ENCODE measurements at places on chromosomes 12 and 14.

DNA sequence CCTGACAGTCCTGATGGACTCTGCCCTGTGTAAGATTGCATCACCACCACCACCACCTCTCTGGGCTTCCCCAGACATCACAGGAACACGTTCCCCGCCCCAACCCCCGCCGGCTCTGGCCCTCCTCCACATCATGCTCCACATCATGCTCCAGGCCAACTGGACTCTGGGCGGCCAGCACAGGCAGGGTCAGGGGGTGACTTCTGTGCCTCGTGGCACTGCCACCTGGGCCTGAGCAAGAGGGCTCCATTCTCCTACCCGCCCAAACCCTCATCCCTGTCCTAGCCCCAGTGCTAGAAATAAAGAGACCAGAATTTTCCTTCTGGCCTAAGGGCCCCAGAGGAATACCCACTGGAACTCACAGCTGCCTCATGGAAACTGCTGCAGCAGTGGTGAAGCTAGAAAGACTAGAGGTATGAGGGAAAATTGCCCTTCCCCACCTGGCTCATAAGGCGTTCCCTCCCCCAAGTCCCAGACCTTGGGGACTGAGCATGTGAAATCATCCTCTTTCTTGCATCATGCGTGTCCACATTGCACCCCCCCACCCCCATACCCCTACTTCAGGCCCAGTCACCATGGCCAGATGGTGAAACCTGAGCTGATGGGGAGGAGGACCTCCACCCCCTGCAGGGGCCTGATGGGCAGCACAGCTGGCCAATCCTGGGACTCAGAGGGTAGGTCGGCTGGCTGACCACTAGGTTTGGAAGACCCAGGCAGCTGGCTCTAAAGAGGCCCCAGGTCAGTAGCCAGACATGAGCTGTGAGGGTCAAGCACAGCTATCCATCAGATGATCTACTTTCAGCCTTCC is at the start of gene INHBE:
Gene INHBE, plus strand, starts transcription at position 742 of the 808 bp plus-strand sequence. CDS start 230 bp downstream, outside the sequence.
- no peak for DNase-seq

DNA sequence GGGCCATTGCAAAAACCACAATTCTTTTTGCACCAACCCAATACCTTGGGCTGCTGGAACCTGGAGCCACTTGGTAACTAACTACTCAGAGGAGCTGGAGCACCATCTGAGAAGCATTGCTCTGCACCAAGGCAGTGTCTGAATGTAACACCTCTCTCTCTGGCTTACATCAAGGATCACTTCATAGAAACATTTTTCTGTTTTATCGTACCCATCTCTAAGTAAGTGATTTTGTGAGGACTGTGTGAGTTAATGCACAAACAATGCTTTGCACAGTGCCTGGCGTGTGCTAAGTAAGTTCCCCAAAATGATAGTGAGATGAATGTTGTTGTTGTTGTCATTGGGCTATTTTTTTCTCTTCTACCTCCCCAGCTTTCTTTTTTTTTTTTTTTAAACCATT is 111.4 kb downstream of the ADCK1 start:
- no peak for DNase-seq

- DNase-seq, result peak; percentile 40
These were observed 15.6 kb upstream of the CALM1 start for GRCh38 chr14:90381011-90381786.

DNA sequence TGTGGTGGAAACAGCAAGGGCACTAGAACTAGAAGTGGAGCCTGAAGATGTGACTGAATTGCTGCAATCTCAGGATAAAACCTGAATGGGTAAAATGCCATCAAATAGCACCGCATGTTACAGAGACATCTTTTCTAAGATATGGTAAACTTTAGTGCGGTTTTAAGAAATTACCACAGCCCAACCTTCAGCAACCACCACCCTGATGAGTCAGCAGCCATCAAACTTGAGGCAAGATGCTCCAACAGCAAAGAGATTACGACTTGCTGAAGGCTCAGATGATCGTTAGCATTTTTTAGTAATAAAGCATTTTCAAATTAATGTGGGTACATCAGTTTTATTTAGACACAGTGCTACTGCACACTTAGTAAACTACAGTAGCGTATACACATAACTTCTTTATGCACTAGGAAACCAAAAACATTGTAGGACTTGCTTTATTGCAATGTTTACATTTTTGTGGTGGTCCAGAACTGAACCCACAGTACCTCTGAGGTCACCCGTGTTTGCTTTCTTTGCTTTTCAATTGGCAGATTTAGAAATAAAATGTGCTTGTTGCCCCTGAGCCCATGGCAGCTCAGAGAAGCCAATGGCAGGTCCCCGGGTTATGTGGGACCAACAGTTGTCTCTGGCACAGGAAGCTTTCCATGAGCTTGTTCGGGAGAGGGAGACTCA is 15.9 kb downstream of the GOLGA3 start:
- no peak for DNase-seq

GRCh38 chr14:24806061-24806678 is 172.2 kb upstream of the GZMB start:
- peak; percentile 32 for DNase-seq

- DNase-seq, result no peak
These were observed 464.1 kb downstream of the MDGA2 start for GRCh38 chr14:47211263-47211662.

- DNase-seq, result no peak
These were observed 57.6 kb downstream of the POLR3B start for GRCh38 chr12:106415134-106415533.

DNA sequence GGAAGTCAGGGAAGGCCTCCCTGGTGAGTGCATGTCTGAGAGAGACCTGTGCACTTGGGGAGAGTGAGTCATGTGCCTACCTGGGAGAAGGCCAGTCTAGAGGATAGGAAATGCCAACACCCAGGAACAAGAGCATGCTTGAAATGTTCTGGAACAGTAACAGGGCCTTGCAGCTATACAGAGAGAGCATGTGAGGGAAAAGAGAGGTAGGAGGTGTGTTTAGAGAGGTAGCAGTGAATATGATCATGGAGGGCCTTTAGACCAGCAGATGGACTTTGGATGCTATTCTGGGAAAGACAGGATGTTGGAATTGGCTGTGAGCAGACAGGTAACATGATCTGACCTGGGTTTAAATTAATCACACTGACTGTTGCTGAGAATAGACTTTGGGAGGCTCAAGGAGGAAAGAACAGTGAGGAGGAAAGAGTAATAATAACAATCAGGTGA is 1143.6 kb downstream of the FLRT2 start:
- no peak for DNase-seq

- DNase-seq, result no peak
These were observed 40.7 kb downstream of the STK38L start for GRCh38 chr12:27284751-27285150.

DNA sequence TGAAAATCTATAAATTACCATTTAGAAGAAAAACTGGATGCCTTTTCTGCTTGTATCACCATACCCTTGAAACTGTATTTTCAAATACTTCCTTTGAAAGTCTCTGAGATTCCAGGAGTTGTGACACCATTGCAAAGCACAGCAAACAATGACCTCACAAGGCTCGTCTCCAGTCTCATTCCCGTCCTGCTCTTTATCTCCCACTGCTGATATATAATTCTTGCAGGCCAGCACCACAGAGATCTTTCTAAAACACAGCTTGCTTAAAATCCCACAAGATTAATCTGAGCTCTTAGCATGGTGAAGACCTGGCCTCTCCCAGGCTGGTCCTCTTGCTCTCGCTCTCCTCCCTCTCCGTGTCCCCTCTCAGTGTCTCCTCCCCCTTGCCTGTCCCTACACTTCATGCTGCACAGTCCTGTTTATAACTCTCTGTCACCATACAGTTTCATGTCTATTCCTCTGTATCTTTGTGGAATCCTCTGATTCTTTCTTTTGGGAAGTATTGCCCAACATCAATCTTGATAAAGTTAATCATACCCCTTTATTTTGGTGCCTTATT is 51.8 kb downstream of the ZFYVE21 start:
- no peak for DNase-seq

- DNase-seq, result no peak
These were observed 87.8 kb upstream of the NCOR2 start for GRCh38 chr12:124655048-124655697.

DNA sequence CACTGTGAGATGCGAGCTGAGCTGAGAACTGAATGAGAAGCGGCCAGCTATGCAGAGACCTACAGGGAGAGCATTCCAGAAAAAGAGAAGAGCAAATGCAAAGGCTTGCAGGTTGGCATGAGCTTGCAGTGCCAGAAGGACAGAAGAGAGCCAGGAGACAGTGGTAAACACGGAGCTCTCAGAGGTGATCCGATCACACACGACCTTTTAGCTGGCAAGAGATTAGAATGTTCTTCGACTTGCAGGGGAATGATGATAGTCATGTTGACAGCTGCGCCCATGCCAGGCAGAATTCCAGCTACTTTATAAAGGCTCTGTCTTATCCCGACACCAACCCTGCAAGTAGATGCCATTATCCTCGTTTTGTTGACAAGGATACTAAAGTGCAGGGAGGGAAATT is 256.8 kb downstream of the VRK1 start:
- DNase-seq, result no peak

GRCh38 chr12:98259693-98260092 is 255.7 kb upstream of the TMPO start:
- DNase-seq, result no peak

GRCh38 chr14:100062590-100062989 is 2.6 kb upstream of the EVL start:
- DNase-seq, result no peak

GRCh38 chr12:101480849-101481248 is 5.7 kb downstream of the SPIC start:
- no peak for DNase-seq

- DNase-seq, result no peak
These were observed 4.2 kb downstream of the PPTC7 start for GRCh38 chr12:110578694-110579534.

DNA sequence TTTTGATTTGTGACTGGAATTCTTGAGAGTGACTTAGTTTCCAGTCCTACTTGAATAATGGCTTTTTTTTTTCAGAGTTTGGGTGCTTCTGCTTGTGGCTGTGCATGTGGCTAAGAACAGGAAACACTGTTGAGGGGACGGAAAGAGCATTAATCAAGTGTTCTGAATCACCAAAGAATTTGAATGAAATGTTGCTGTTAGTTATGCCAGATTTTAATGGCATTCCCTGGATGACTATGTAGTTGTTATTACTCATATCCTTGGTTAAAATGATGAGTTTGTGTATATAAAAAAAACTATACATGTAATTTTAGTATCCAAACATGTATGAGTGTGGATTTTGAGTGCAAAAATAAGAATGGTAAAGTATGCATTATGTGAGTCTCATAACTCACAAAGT is 347.9 kb downstream of the BCAT1 start:
- no peak for DNase-seq

DNA sequence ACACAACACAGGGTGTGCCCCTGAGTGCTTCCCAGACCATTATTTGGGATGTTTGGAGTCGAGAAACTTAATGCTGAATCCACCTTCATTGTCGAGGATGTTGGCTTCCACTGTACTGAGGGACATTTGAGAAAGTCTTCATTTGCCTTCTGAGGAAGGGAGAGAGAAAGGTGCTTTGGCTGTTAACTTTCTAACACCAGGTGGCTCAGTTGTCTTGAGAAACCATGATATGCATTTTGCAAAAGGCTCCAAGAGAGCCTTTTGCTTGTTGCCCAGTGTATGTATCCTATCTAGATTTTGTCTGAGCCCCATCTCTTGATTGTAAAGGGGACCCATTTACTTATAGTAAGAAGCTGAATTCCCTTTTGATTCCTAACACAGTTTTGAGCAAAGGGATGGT is 28.6 kb upstream of the NRXN3 start:
- no peak for DNase-seq

GRCh38 chr12:56591126-56591525 is 39.0 kb downstream of the BAZ2A start:
- DNase-seq, result peak; percentile 68

- no peak for DNase-seq
These were observed 136.4 kb upstream of the PRMT8 start for GRCh38 chr12:3354586-3354985.

DNA sequence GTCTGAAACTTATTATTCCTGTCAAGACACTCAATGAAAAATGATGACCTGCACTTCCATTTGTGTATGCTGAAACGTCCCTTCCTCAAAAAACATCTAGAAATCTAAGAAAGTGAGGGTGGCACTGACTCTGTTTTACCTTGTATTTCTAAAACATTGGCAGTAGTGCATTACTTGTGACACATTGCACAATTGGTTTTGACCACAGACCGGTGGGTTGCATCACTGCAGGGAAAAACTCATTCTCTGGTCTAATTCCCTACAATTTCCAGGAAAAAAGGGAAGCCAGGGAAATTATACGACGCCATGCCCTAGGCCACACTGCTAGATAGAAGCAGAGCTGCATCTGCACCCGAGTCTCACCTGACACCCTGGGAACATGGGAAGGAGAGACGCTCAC is 156.7 kb downstream of the NTF3 start:
- no peak for DNase-seq

All from NCI-H2081 (cell line).